ENCODE measurements at places on chromosomes 2 and 18. TPM values are rescaled to one million over a fixed set of nuclear protein-coding genes. Genes with fewer than 3 reads are reported as not detected.

GRCh38 chr2:47023332-47023731, 107.7 kb upstream of the MCFD2 start:
- no peak for DNase-seq

DNA sequence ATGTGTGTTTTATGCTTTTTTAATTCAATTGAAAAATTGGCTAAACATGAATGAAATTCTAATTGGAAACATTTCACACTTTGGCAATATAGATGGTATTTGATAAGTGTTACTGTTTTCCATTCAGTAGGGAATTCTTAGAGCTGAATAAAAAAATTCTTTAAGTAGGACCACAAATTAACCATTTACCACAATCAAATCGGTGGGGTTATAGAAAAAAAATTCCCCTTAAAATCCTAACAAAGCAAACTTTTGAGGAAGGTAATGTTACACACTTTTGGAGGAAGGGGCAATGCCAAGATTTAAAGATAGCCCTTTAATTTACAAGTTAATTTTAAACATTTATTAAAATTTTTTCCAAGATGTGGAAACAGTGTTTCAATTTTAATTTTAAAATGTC, 279.0 kb upstream of the FIGN start:
- DNase-seq: no peak

- no peak for DNase-seq
Measured at GRCh38 chr2:28407131-28407975, 14.7 kb downstream of the FOSL2 start.

GRCh38 chr2:8547284-8548064, 134.4 kb upstream of the ID2 start:
- DNase-seq: peak; percentile 4

Gene C2orf68
- total RNA-seq: 34.5 TPM

Gene REG1B
- 11.0 TPM for total RNA-seq

Gene COPS8
- 40.7 TPM for total RNA-seq

Gene HOXD13
- not detected for total RNA-seq

Gene CXCR1
- 0.09 TPM for total RNA-seq

Data from kidney (tissue), 22 donors.